Stimulated activated CD8-positive, alpha-beta memory T cell treated with anti-CD3 and anti-CD28 coated beads, Interleukin-4, amount 100 ng/mL, for 48 hours (primary cell): ENCODE measurements at places on chromosomes 1 and 21.
A peak's percentile ranks its signal among the peaks of the same experiment; 100 is the strongest.

- no peak for DNase-seq
Observed at GRCh38 chr1:199684686-199685273, 342.7 kb upstream of the NR5A2 start.

GRCh38 chr1:236853921-236854604, 59.0 kb downstream of the MTR start:
- no peak for DNase-seq

GRCh38 chr1:64581843-64582185, 111.9 kb downstream of the CACHD1 start:
- DNase-seq: no peak

DNA sequence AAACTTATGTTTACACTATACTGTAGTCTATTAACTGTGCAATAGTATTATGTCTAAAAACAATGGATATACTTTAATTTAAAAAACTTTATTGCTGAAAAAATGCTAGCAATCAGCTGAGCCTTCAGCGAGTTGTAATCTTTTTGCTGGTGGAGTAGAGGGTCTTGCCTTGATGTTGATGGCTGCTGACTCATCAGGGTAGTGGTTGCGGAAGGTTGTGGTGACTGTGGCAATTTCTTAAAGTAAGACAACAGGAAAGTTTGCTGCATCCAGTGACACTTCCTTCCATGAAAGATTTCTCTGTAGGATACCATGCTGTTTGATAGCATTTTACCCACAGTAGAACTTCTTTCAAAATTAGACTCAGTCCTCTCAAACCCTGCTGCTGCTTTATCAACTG, 234.7 kb upstream of the CSF3R start:
- DNase-seq: no peak

GRCh38 chr1:209160230-209160629, 423.3 kb upstream of the CAMK1G start:
- no peak for DNase-seq

GRCh38 chr1:197632651-197633050, 142.6 kb downstream of the DENND1B start:
- DNase-seq: no peak

GRCh38 chr1:97630281-97630680, 290.6 kb downstream of the DPYD start:
- DNase-seq: no peak

GRCh38 chr1:8021676-8022266, 4.3 kb downstream of the ERRFI1 start:
- no peak for DNase-seq

GRCh38 chr1:105591681-105592080, 1464.8 kb upstream of the PRMT6 start:
- DNase-seq: no peak

GRCh38 chr1:38464071-38464661, 395.4 kb downstream of the RRAGC start:
- no peak for DNase-seq

DNA sequence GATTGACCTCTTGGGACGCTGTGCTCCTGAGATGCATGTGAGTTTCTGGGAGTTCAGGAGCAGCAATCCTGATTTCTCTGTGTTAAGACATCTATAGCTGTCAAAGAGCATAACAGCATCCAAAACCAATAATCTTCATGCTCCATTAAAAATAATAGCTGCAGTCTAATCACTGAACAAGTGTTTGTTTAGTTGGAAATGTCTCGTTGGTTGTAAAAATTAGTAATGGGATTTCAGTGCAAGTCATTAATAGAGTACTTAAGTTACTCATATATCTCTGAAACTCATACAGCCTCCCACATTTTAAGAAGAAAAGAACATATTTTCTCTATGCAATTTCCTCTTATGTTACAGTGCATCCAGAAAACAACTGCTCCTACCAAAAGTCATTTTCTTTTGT, 249.8 kb downstream of the ZP4 start:
- no peak for DNase-seq

- no peak for DNase-seq
Observed at GRCh38 chr21:22154579-22155274, 1156.5 kb downstream of the NCAM2 start.

- no peak for DNase-seq
Observed at GRCh38 chr1:209207126-209207700, 376.3 kb upstream of the CAMK1G start.

DNA sequence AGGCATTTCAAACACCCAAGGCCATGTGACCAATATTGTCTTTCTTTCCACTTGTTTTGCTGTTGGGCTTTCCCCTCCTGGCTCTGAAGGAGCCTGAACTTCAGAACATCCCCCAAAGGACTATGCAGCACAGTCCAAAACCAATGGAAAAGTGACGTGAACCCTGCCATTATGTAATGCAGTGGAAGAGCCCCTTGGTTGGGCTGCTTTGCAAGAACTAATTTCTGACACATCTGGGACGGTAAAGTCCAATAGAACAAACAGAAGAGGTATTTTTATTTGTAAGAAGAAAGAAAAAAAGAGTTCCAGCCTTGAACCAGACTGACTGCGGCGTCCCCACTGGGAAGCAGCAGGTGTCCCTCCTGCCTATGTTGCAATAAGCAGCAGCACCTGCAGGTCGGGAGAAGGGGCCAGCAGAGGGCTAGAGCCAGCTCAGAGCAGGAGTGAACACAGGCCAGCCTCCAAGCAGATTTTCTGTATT, 116.7 kb downstream of the CDC7 start:
- no peak for DNase-seq

DNA sequence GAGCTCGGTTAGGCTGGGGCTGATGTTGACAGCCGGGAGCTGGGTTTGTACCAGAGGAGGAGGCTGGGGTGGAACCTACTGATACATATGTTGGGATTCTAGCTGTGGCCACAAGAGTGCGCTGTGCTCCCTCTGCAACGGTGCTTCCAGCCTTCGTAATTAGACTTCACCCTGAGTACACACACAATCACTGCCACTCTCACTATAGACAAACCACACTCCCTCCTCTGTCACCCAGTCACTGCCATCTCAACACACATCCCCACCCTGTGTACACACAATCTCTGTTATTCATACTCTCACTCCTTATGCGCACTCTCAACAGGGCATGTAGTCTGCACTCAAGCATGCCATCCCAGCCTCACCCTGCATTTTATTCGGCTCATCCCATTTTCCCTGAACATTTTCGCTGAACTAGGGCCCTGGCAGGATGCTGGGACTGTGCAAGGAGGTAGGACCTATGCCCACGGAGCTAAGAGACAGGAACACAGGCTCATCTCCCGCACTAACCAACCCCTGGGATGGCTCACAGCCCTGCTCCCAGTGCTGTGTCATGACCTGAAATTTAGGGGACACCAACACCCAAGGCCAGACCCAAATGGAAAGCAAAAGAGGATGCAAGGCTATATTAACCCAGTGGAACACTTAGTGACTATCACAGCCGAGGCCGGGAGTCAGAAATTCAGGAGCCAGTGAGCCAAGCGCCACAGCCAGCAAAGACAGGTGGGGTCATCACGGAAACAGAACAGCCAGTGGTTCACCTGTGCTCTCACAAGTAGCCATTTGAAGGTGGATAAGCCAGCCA, 5.7 kb downstream of the GJB3 start:
- DNase-seq: peak; percentile 79

- no peak for DNase-seq
Observed at GRCh38 chr1:69585666-69586065, 17.9 kb downstream of the LRRC7 start.

GRCh38 chr1:33021567-33022431, 14.9 kb downstream of the AK2 start:
- DNase-seq: no peak

GRCh38 chr1:161427733-161428516, 60.2 kb upstream of the CFAP126 start:
- peak; percentile 79 for DNase-seq

DNA sequence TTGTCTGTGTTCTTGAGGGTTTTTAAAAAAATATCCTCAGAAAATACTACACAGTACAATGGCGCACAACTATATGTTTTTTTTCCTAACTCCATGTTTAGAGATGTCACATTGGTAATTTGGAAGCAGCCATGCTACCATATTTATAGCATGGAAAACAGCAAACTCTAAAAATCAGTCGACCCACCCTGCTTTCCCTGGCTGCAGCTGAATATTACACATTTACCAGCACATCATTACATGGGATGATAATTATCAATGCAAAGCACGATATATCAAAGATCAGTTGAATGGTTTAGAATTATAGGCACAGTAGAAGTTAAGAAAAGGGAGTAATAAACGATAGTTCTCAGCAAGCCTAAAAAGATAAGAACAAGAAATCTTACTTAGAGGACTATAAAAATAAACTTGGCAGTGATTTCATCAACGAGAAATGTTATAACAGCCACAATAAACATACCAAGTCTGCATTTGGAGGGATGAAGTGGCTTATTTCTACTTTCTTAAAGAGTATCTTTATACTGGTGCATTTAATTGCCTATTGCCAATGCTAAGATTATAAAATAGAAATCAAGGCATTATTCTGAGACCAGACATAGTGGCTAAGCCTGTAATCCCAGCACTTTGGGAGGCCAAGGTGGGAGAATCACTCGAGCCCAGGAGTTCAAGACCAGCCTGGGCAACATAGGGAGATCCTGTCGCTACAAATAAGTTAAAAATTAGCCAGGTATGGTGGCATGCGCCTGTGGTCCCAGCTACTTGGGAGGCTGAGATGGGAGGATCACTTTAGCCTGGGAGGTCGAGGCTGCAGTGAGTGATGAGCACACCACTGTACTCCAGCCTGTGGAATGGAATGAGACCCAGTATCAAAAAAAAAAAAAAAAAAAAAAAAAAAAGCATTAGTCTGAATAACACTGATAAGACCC, 43.4 kb downstream of the WDR64 start:
- DNase-seq: no peak

DNA sequence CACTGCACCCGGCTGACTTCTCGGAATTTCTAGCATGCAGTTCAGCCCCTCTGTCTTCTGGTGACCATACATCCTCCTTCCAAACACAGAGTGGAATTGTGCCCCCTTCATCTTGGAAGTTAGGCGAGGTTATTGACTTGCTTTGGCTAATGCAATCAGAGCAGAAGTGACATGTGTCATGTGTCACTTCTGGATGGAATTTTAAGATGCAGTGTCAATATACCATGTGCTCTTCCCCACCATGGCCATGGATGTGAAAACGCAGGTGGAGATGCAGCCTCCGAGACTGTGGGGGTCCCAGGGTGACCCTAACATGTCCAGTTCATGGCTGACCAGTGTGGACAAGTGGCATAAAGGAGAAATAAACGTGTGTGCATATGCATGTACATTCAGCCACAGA, 83.0 kb downstream of the KCNJ6 start:
- no peak for DNase-seq

- peak; percentile 85 for DNase-seq
Observed at GRCh38 chr1:13960375-13960987, 260.5 kb downstream of the PRDM2 start.

GRCh38 chr1:36326499-36326898, 3.1 kb upstream of the EVA1B start:
- DNase-seq: peak; percentile 46

DNA sequence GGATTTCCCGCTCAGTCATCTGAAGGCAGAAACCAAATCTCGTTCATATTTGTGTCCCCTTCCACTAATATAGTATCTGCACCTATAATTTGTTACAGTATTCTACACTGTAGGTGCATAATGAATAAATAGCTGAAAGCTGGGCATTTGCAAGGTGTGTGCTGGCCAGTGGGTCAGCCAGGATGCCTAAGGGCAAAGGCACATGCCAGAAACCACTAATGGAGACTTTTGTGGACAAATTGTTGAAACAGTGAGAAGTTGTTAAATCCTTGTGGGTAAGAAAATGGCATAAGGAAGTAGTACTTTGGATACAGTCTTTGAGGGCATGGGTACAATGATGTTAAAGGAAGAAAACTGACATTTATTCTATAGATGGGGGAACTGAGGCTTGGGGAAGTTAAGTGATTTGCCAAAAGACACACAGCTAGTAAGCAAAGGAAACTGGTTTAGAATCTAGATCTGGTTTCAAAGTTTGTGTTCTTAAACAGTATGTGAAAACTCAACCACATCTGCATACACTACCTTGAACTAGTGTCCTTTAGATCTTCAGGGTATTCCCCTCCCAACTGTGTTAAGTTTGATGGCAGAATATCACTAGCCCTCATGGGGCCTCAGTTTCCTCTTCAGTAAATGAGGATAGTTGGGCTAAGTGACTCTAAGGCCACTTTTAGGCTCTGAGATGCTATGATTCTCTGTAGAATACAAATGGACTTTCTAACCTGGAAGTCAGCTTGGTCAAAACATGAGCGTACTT, 26.5 kb upstream of the LRRC8C start:
- DNase-seq: no peak

DNA sequence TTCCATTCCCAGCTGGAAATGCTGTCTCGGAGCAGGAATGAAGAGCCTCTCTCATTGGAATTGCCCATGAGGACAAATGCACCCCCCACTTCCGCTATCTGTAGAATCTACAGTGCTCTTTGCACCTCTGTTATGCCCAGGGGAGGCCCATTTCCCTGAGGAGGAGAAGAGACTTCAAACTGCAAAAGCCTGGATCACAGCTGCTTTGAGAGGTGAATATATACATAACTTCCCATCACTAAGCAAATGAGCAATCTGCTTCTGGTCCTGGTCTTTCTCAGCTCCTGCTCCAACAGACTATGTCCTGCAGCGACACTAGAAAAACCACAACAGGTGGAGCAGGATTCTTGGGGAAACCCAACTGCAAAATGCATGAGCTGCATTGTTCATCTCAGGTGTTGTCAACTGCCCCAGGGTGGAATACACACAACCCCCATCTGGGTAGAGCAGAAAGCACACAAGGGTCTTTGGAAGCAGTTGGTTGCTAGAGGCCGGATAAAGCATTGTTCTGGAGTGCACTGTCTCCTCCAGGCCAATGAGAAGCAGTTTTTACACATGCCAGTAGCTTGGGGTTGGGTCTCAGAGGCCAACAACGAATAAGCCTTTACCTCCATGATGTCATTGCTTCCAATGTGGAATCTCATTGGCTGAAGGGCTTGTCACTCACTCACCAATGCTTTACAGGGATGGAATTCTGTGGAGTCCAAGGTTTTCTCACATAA, 67.7 kb upstream of the RAB4A start:
- no peak for DNase-seq
